Type B pancreatic cell (in vitro differentiated cells): ENCODE measurements at places on chromosomes 3 and 15.

DNA sequence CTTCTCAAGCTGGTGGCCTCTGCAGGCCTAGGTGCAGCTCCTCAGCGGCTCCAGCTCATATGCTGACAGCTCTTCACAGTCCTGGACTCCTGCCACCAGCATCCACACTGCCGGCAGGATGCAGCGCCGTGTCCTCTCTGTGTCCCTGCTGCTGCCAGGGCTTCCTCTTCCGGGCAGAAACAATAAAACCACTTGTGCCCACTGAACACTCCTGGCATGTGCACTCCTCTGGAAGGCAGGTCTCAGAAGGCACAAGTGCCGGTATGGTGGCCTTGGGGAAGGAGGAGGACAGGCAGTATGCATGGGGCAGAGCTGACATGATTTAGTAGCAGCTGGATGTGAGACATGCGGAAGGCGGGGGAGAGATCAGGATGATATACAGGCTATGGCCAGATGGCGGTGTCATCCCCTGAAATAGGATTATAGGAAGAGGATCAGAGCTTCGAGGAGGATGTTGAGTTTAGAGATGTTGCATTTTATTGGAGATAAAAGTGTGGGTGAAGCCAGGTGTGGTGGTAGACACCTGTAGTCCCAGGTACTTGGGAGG is 7.5 kb upstream of the MAN2A2 start:
- H3K27me3 ChIP-seq: no peaks in the 10 kb centered on the region
- no peak for DNase-seq
- no peaks in the 10 kb centered on the region for H3K4me1 ChIP-seq

DNA sequence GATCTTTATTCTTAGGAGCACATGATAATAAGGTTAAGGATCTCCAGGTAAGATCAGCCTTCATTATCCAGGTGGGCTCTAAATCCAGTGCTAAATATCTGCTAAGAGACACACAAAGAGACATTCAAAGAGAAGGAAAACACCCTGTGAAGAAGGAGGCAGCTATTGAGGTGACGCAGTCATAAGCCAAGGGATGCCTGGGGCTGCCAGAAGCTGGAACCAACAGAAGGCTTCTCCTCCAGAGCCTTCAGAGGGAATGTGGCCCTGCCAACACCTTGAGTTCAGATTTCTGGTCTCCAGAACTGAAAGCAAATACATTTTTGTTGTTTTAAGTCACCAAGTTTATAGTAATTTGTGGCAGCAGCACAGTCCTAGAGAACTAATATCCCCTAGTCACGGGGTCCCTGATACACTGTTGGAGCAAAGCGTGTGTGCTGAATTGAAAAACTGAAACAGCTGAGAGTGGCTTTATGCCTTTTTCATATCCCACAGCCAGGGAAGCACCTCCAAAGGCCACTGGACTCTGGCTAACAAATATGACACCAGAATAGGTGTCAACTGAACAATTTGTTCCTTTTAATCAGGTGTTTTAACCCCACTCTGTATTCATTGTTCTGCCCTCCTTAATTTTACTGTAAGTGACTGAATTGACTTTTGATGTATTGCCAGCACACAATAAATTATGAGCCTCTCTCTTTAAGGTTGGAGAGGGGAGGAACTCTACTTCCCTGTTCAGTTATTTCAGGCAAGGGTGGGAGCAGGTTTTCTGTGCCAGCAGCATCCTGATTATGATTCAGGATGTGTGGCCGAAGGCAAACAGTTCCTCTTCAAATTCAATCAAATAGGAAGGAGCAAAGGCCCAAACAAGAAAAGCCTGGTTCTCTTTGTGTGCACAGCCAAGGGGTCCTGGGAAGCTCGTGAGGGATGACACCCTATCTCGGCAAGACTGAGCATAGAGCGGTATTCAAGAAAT is 151.8 kb upstream of the HES1 start:
- DNase-seq: no peak
- H3K4me3 ChIP-seq: no peak overlapping the region
- H3K27ac ChIP-seq: no peak overlapping the region
- peaks cover 18% of the 10 kb centered on the region for H3K4me1 ChIP-seq
- no peaks in the 10 kb centered on the region for H3K27me3 ChIP-seq
- H3K36me3 ChIP-seq: no peaks in the 10 kb centered on the region

DNA sequence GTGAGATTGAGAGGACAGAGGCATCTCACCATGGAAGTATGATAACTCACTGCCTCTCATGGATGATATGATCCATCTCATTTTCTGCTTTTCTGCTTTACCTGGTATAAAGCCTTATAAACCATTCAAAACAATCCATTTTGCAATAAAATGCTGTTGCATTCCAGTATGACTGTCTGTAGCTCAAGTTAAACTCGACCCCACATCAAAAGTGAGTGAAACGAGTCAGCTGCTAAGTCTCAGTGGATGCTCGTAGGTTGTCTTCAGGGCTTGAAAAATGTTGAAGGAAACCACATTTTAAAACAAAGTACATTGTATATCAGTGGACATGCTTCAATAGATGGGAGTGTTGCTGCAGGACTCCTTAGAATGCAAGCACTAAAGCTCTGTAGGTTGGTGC is 839.0 kb downstream of the TUSC7 start:
- no peak overlapping the region for H3K27ac ChIP-seq
- no peak for DNase-seq
- H3K27me3 ChIP-seq: no peaks in the 10 kb centered on the region

- H3K4me1 ChIP-seq: peaks cover 17% of the 10 kb centered on the region
- H3K4me3 ChIP-seq: no peak overlapping the region
- no peaks in the 10 kb centered on the region for H3K36me3 ChIP-seq
Measured at GRCh38 chr3:90015688-90016356, 908.4 kb downstream of the EPHA3 start.
